NCI-H1436 (cell line): ENCODE measurements at places on chromosomes 5 and 9.

- no peak for DNase-seq
Measured at GRCh38 chr5:139752506-139753473, 42.8 kb upstream of the PSD2 start.

- no peak for DNase-seq
Measured at GRCh38 chr9:113501129-113501686, 37.7 kb downstream of the RGS3 start.

GRCh38 chr5:32136342-32136741, 37.8 kb downstream of the GOLPH3 start:
- no peak for DNase-seq

DNA sequence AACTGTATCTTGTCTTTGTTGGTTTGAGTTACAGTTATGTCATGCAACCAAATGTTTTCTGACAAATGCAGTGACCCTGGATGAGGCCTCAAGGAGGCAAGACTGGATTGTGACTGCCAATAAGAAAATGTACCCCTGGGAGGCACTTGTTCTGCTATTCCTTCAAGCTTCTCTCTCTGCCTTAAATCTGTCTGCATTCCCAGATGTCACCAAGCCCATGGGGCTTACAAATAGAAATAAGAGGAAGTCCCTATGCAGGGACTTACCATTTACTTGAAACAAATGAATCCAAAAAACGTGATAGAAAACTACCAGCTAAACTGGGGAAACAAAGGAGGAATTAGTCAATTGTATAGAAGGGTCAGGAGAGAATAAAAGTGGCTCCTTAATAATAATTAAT, 8.2 kb upstream of the PARP8 start:
- no peak for DNase-seq

DNA sequence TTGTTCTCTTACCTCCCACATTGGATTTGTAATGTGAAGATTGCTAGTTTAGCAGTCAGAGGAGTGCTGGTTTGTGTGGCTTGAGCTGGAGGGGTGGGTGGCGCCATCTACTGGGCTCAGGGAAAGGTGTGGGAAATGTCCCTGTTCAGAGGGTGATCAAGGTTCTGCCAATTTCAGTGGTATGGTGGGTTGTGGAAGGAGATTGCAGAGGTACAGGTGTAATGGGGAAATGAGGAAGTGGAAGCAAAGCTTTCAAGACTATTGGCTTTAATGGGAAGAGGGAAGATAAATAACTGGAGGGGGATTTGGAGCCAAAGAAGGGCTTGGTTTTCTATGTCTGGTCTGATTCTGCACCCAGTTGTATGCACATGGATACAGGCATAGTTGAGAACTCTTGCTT, 76.4 kb downstream of the OSMR start:
- peak; percentile 3 for DNase-seq

DNA sequence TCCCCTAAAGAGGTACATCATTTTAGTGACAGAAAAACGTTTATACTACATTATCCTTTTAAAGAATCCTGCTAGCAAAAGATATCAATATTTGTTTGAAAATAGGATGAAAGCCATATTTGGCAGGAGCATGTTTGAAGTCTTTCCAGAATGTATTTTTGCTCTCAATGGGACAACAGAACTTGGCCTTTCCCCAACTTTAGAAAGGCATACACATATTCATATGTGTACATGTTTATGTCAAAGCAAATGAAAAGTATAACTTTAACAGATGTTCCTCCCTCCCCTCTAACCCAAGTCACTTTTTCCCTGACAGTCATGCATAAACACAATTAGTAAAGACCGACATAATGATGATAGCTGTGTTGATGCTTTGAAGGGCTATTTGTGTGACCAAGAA, 427.8 kb upstream of the CDH6 start:
- DNase-seq, result no peak

DNA sequence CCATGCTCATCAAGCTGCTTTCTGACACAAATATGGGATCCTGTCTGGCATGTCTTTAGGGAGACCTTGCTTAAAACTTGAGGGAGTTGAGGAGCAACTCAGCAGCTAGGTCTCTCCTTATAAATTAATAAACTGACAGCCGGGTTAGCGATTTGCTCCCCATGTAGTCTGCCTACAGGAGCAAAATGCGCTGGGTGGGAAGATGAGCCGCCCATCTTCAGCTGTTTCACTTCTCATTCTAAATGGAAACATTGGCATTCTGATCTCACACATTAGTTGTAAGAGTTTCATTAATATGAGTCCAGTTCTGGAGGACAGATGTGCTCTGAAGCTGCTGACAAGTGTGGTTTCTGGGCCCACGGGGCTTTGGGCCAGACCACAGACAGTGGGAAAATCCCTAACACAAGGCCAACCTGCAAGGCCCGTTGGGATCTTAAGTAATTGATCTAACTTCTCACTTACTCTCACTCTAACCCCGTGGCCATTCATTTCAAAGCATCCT, 197.0 kb downstream of the MCTP1 start:
- no peak for DNase-seq

DNA sequence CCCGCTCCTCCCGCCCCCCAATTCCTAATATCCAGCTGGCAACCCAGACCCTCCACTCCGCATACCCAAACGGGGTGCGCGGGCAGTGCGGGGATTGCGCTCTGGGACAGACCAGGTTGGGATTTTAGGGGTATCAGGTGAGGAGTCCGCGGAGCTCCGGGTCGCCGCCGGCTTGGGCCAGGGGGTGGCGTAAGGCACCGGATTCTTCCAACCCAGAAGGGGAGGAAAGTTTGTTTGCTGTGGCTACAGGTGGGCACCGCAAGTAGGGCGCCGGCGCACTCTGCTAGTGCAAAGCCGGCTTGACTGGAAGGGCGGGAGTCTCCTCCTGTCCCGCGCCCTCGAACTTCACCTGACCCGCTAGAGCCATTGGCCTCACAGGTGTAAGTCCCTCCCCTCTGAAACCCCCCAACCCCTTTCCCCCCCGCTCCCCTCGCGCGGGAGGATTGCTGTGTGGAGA, 709 bp downstream of the IQGAP2 start:
- DNase-seq, result no peak
